Posterior vena cava (tissue), 2 donors: ENCODE measurements at places on chromosomes 2 and 18. TPM values are rescaled to one million over a fixed set of nuclear protein-coding genes. Genes with fewer than 3 reads are reported as not detected.

The MTX2 gene
- total RNA-seq: 18.7 TPM

The IL1B gene
- 1.0 TPM for total RNA-seq

The CFC1 gene
- not detected for total RNA-seq

The IL37 gene
- not detected for total RNA-seq

The SH3RF3 gene
- total RNA-seq: 14.1 TPM

The HMSD gene
- total RNA-seq: not detected

The SLC5A7 gene
- 0.05 TPM for total RNA-seq

The RFX8 gene
- 0.32 TPM for total RNA-seq

The SKA1 gene
- total RNA-seq: 0.24 TPM

The GAREM2 gene
- 6.3 TPM for total RNA-seq

The CHCHD5 gene
- 23.8 TPM for total RNA-seq

- peak; percentile 78 for DNase-seq
These were observed 52.0 kb upstream of the HS6ST1 start for GRCh38 chr2:128370468-128371247.

- no peak for DNase-seq
These were observed 88.2 kb downstream of the NCOA1 start for GRCh38 chr2:24579053-24579803.

DNA sequence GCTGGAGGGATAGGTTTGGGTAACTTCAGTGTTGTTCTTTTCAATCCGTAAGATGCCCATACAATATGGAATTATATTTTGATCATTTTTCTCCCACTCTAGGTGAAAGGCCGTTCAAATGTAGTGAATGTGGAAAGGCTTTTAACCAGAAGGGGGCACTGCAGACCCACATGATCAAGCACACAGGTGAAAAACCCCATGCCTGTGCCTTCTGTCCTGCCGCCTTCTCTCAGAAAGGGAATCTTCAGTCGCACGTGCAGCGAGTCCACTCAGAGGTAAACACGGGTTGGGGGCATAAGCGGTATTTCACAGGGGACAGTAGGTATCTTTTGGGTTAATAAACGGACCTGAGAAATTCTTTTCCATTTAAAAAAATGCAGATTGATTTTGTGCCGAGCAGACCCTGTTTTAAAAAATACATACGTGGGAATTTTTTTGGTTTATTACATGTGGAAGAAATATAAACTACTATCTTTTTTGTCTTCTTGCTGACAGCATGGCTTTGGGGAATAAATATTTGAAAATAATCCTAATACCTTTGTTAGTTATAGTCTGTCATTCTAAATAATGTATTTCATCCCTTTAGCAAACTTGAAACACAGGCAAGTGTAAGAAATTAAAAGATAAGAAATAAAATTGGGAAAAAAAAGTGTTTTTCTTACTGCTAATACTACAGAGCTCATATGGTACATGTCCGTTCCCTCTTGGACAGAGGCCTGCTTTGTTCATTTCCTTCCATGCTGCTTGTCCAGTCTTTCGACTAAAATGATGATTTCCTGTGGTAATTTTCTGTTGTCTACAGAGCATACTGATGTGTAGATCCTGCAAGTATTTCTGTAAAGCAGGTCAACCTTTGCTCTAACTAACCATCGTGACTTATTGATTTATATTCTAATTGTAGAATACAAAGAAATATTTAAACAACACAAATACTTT is 53.3 kb downstream of the ZNF236 start:
- DNase-seq: no peak

DNA sequence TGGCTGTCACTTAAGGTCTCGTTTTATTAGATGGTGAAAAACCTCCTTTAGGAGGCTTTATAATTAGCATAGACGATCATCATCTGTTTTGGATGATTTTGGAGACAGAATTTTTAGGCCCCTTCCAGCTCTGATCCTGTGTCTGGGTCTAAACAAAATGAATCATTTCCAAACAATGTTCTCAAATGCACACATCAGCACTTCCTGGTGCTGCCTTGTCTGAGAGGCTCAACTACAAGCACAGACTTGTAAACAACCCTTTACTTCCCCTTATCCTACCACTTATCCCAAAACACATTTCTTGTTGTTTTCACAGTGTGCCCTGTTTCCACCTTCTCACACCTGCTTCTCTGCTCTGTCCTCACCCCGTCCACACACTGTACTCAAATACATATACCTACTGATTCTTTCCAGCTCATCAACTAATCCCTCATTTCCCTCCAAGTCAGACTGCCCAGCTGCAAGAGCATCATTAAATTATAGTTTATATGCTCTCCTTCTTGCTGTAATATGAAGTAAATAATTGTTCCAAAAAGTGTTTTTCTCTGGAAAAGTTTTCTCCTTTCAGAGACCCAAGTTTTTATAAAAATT is 71.2 kb upstream of the COL3A1 start:
- no peak for DNase-seq

GRCh38 chr2:143694335-143694734 is 565.1 kb downstream of the ARHGAP15 start:
- DNase-seq: no peak

- DNase-seq: no peak
These were observed 15.8 kb downstream of the NABP1 start for GRCh38 chr2:191693778-191694177.

DNA sequence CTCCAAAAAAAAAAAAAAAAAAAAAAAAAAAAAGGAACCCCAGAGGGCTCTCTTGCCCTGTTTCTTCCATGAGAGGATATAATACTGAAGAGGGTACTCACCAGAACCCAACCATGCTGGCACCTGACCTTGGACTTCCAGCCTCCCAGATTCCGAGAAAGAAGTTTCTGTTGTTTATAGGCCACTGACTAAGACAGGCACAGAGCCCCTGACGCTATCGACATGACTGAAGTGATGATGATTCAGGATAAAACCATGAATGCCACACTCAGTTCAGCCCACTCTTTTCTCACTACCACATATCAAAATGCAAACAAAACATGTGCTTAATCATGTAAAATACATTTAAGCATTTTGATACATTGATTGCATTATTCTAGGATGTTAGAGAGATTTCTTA is 66.1 kb upstream of the CDCA7 start:
- DNase-seq: no peak

GRCh38 chr2:61909116-61909515 is 3.6 kb downstream of the COMMD1 start:
- DNase-seq: no peak

DNA sequence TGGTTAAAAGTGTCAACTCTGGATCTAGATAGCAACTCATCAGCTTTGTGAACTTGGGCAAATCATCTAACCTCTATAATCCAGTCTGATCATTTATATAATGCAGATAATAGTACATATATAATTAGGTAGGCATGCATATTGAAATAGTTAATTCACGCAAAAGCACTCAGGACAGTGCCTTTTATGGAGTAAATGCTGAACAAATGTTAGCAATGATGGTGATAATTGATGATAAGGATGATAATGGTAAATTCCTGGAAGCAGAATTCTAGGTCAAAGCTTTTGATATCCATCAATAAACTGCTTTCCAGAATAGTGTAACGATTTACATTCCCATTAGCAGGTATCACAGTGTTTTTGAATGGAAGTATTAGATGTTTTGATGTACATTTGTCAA is 59.7 kb upstream of the CYP26B1 start:
- DNase-seq: no peak

DNA sequence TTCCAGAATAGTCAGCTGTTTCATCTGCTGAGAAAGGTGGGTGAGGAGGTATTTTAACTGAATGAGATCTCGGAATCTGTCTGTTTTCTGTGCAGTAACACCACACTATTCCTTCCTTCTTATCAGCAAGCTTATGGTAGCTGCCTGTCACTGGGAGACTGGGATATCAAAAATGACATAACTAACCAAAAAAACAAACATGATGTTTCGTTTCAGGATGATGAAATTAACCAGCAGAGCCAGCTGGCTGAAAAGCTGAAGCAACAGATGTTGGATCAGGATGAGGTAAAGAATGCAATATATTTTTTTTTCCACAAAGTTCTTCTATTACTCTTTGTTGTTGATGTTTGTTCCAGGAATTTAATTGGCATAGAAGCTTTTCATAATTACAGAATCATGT is 59.8 kb upstream of the LYPD6B start:
- DNase-seq: no peak

DNA sequence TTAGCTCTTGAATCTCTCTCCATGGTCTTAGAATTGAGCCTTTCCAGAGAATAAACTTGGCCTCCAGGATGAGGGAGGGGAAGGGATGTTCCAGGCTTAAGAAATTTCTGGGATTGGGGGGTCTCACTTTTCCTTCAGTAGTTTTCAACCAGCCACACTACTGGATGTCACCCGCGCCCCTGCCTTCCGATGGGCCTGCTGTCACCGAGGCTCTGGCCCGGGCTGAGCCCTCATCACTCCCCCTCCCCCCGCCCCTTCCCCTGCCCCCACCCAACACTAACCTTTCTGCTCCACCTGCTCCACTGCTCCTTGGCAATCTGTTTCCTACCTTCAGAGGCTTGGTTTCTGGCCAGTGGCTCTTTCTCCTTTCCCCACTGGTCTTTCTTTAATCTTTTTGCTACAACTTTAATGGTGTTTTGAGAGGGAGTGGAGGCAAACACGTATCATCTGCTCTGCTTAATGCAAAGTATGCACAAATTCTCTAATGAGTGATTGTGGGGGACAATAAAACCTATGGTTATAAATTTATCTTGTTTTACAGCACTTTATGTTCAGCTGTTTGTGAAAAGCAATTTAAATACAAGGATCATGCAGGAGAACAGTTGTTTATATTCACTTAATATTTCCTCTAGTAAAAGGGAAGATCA is 155.1 kb downstream of the WDSUB1 start:
- DNase-seq: no peak

- DNase-seq: no peak
These were observed 46.8 kb downstream of the SEMA4F start for GRCh38 chr2:74700643-74701372.

DNA sequence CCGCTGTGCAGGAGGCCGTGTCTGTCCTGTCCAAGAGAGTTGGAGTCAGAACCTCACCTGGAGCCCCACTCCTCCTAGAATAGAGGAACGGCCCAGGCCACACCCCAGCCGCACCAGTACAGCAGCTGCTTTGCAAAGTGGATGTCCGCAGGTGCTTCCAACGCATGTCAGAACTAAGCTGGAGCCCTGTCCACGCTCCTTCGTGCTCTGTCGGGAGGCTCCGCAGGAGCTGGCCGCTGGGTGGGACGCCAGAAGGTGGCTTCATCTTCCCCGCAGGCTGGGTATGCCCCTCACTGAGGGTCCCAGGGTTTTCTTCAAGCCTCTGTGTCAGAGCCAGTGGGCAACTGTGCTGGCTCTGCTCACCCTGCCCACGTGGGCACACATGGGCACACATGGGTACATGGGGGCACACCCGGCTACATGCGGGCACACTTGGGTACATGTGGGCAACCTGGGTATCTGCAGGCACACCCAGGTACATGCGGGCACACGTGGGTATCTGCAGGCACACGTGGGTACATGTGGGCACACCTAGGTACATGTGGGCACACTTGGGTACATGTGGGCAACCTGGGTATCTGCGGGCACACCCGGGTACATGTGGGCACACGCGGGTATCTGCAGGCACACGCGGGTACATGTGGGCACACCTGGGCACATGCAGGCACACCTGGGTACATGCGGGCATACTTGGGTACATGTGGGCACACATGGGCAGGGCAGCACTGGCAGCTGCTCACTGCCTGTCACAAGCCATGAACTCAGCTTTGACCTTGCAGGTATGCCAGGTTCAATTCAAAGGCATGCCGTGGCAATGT is 67.1 kb upstream of the CTDP1 start:
- DNase-seq: peak; percentile 58

GRCh38 chr18:34120294-34120693 is 104.4 kb downstream of the NOL4 start:
- no peak for DNase-seq

DNA sequence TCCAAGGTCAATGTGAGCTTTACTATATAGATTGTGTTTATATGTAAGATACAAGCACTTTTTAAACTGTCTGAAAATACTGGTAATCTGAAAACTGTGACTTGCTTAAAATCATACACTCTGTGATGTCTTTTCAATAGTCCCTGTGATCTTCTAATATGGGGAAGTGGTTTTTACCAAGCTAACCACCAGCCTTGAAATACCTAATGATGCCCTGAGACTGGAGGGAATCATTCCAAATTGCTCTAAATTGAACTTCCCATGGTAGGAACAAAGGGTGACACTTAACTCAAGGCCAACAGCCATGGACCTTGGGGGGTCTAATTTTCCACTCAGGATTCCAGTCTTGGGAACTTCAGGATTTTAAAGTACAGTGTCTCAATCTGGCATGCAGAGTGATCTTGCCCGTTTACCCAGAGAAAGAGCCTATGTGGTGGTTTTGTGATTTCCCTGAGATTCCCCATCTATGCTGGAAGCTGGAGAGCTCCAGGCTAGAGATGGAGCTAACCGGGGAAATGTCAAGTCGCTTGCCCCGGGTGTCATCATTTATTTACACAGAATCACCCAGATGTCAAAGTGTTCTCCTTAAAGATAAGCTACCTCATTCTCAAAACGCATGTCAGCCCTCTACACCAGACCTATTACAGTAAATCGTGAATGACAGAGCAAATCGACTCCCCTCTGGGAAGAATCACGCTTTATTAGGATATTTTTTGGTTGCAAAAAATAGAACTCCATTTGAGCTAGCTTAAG is 198.5 kb downstream of the SP3 start:
- DNase-seq: no peak

DNA sequence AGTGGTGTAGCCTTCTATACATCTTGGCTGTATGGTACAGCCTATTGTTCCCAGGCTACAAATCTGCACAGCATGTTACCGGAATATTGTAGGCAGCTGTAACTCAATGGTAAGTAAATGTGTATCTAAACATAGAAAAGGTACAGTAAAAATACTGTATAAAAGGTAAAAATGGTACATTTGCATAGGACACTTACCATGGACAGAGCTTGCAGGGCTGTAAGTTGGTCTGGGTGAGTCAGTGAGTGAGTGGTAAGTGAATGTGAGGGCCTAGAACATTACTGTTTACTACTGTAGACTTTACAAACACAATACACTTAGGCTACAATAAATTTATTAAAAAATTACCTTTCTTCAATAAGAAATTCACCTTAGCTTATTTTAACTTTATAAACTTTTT is 3.7 kb upstream of the MRPS9 start:
- no peak for DNase-seq

DNA sequence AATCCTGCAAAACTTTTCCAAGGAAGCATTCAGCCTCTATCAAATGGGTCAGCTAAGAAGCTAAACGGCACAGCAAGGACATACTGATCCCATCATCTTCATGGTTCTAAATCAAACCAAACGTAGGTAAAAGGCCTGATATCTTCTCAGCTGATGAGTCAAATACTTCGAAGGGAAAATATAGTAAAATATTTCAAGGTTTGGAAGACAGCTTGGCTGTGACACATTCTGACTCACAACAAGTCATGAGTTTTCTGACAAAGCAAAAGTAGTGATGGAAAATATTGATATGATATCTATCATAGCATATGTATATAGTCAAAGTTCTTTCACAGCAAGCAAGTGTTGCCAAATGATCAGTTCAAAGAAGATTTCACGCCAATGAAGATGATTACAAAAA is 31.5 kb downstream of the DOCK10 start:
- no peak for DNase-seq

GRCh38 chr18:11998193-11998592 is 16.9 kb downstream of the IMPA2 start:
- no peak for DNase-seq

- no peak for DNase-seq
These were observed 141.1 kb downstream of the METTL4 start for GRCh38 chr18:2430191-2430590.
